ENCODE measurements at places on chromosomes 7 and 10.

- no peak for DNase-seq
These were observed 102.5 kb upstream of the LRRTM3 start for GRCh38 chr10:66823301-66823700.

- DNase-seq: no peak
These were observed 19.5 kb upstream of the PNLIP start for GRCh38 chr10:116526219-116526618.

GRCh38 chr7:112023786-112024185 lies 182.4 kb downstream of the DOCK4 start:
- no peak for DNase-seq

- no peak for DNase-seq
These were observed 76.7 kb downstream of the EZH2 start for GRCh38 chr7:148807436-148807835.

GRCh38 chr7:152395112-152395511 lies 40.7 kb downstream of the KMT2C start:
- DNase-seq: no peak

DNA sequence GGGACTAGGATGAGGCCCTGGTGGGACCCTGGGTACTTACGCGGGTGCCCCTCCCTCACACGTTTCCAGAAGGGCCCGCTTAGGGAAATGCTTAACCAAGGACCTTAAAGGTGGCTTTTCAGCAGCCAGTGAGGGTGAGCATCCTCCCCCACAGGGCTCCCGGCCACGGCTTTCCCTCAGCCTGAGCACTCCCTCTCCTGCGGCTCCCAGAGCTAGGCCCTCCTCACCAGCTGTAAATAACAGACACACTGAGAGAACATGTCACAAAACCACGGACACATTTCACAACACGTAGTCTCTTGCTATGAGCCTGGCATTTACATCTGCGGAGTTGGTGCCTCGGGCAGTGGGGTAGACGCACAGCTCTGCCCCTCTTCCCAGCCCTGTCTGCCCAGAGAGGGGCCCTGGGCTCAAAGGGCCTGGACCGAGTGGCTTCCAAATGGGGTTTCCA lies 25.2 kb downstream of the GRID1 start:
- no peak for DNase-seq

DNA sequence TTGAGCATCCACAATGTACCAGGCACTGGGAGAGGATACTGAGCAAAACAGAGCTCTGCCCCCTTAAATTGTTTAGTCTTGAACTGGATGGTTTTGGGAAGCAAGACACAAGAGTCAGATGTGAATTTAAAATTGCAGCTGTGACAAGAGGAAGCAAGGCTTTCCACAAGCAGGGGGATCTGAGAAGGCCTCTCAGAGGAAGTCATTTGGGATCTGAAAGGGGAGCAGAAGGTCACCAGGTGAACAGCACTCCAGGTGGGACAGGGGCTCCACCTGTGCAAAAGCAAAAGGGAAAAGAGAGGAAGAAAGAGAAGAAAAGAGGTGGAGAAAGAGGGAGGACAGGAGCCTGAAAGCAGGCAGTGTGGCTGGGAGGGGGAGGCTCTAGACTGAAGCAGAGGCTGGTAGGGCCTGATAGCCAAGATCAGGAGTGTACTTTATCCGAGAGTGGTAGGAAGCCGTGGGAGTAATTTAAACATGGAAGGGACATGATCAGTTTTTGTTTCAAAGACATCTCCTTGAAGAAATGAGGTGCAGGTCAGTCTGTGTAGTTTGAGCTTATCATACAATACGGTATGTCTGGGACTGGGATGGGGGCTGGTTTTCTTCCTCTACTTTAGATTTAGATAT lies 76.1 kb upstream of the DUSP5 start:
- no peak for DNase-seq

GRCh38 chr7:94250987-94251386 lies 143.7 kb upstream of the COL1A2 start:
- no peak for DNase-seq

- no peak for DNase-seq
These were observed 12.9 kb upstream of the PDGFA start for GRCh38 chr7:532379-533143.

GRCh38 chr7:124497176-124497575 lies 268.4 kb downstream of the GPR37 start:
- DNase-seq: no peak

GRCh38 chr10:48487244-48487643 lies 117.6 kb downstream of the ARHGAP22 start:
- DNase-seq: no peak

GRCh38 chr7:85630904-85631600 lies 444.2 kb upstream of the SEMA3D start:
- no peak for DNase-seq

DNA sequence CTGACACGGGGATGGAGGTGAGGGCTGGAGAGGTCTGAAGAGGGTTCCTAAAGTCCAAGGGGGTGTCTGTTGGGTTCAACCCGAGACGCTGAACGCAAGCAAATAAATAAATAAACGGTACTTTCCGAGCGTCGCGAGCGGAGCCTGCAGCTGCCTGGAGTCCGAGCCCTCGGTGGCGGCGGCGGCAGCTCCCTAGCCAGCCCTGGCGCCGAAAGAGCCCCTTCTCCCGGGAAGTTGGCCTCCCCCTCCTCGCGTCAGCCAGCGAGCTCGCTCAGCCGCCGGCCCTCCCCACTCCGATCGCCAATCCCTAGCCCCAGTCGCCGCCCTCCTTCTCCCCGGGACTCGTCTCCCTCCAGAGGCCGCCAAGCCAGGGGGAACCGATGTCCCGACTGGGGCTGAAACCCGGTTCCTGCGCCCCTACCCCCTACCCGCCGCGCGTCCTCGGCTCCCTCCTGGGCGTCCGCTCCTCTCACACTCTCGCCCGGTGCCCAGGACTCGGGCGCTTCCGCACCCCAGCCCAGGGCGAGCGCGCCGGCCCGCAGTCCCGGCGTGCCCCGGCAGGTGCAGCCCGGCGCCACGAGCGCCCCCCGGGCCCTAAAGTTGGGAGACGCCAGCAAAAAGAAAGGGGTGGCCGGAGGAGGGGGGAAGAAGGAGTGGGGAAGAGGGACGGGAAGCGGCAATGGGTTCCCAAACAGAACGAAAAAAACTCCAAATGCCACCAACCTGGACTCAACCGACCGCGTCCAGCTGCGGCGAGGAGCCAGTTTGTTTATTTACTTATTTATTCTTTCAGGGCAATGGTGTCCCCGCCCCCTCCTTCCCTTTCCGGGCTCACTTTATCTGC lies at the start of gene GFRA1:
Gene GFRA1 (minus strand): TSS at position 767 of the 844 bp plus-strand sequence. CDS start 1,177 bp downstream, outside the sequence.
- no peak for DNase-seq

- DNase-seq: no peak
These were observed 36.6 kb upstream of the GALNT17 start for GRCh38 chr7:71095266-71095860.

DNA sequence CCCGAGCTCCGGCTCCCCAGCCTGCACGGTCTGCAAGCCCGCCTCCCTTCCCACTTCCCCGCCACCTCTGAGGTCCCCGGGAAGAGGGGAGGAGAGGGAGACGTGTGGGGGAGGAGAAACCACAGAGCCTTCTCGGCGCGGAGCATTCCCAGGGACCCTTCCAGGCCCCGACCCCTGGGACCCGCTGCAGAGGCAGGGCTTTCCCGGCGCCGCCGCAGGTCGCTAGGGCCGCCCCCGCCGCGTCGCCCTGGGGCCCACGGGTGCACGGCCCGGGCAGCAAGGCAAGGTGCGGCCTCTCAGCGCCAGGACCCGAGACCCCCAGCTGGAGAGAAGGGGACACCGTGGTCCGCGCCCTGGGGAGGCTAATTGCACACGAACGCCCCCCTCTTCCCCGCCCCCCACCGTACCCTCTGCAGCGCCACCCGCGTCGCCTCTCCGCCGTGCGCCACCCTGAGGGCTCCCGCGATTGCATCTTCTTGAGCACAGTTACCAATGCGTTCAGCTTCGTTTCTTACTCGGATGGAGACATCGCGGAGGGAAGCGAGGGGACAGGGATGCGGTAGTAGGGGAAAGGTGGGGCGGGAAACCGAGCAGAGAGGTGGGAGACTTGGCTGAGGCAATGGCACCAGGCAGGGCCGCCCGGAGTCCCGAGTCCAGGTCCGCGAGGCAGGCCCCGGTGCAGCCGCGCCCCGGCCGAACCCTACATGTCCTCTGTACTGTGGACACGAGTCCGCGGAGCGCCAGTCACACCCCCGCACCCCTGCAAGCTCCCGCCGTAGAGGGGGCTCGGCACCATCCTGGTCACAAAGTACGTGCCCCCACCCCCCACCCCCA lies 28.9 kb downstream of the SKIDA1 start:
- DNase-seq: peak; percentile 50

GRCh38 chr10:117424883-117425649 lies 49.8 kb upstream of the PDZD8 start:
- DNase-seq: no peak

DNA sequence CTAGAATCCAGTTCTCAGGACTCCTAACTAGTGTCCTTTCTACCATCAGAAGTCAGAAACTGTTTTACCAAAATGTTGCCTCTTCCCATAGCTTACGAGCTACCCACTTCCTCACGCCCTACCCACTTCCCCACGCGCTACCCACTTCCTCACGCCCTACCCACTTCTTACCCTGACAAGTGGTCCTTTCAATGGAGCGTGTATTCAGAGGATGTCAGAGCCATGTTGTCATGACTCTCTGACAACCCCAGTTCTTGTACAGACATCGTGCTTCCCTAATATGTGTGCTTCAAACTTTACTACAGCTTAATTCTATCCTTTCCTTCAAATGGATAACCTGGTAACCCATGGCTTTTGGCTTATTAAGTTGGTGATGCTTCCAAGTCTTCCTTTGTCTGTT lies 84.8 kb upstream of the PHF14 start:
- DNase-seq: no peak

DNA sequence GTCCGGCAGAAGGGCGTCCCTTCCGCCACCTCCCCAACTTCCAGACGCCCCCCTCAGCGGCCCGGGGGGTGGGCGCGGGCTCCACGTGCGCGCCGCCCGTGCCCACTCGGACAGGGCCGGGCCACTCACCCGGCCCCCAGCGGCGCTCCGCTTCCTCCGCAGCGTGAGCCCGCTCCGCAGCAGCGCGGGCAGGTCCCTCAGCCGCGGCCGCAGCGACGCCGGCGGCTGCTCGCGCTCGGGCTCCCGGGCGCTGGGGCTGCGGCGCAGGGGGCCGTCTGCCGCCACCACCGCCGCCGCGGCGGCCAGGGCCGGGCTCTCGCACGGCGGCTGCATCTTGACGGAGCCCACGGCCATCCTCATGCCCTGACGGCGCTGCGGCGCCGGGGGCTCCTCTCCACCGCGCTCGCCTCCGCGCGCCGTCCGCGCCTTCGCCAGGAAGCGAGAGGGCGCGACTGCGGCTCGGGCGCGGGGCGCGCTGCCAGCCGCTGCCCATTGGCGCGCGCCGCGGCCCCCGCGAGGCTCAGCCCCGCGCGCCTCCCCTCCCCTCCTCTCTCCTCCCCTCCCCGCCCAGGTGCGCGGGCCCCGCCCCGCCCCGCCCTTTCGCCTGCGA lies at the start of gene RAPGEF5:
Gene RAPGEF5 (minus strand): TSS at position 454 of the 610 bp plus-strand sequence. CDS start 94 bp downstream, at position 360.
- no peak for DNase-seq

- no peak for DNase-seq
These were observed 21.5 kb downstream of the WASL start for GRCh38 chr7:123727071-123727837.

GRCh38 chr7:134359787-134360432 lies 43.2 kb upstream of the SLC35B4 start:
- no peak for DNase-seq

DNA sequence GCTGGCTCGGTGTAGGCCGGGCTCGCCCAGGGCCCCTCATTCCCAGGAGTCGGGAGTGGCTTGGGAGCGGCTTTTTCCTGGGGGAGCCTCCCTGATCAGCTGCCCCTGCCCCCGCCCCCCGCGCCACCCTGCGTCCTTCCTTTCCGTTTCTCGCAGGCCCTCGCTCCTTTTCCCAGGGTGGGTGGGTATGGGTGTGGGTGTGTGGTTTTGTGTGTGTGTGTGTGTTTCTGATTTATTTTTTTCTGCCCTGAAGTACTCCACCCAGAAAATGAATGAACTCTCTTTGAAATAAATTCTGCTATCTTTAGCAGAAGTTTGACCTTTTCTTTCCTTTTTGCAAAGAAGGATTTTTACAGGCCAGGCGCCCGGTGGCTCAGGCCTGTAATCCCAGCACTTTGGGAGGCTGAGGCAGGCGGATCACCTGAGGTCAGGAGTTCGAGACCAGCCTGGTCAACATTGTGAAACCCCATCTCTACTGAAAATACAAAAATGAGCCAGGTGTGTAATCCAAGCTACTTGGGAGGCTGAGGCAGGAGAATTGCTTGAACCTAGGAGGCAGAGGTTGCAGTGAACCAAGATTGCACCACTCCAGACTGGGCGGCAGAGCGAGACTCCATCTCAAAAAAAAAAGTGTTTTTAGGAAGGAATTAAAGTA lies 30.0 kb upstream of the AP5Z1 start:
- no peak for DNase-seq

GRCh38 chr7:64555046-64555445 lies 7.8 kb downstream of the ZNF680 start:
- DNase-seq: no peak

GRCh38 chr10:127200646-127201045 lies 4.3 kb upstream of the INSYN2A start:
- no peak for DNase-seq

- DNase-seq: no peak
These were observed 23.4 kb upstream of the ARHGAP12 start for GRCh38 chr10:31952066-31952465.

DNA sequence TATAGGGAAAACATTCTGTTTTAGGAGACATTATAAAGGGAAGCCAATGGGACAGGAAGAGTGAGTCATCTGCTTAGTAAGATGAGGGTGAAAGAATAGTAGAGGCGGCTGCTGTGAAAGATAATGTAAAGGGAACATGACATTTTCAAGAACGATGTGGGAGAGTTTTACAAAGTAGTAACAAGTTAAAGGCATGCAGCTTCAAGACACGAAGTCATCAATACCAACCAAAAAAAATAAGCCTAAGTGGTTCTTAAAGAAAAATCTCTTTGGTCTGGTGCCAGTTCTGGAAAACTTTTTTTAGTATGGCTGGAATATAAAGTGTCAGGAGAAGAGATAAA lies 6.1 kb downstream of the GSTO1 start:
- DNase-seq: no peak

DNA sequence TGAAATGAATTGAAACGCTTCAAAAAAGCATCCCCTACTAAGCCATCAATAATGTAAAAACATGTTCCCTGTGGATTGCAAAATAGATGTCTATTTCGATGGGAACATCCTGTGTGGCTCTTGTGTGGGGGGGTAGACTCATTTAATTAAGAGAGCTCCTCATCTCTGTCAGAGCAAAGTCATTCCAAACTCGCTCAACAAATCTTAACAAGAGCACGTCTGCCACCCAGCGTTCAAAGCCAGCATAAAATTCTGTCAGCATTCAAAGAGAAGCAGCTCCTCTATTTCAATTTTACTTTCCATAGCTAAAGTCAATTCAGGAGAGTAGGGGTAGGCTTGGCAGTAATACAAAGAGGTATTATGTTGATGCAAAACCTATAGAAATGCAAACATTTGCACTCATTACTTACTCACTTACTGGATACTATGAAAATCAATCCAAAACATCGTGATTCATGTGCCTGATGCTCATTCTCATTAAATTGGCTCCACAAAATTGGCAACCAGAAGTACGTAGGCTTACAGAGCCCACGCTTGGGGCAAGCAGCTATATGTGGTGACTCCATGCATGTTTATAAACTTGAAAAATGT lies 114.9 kb downstream of the IPMK start:
- DNase-seq: no peak
